Stimulated activated CD8-positive, alpha-beta memory T cell treated with anti-CD3 and anti-CD28 coated beads, Interleukin-2, amount 100 ng/mL, for 48 hours (primary cell): ENCODE measurements at places on chromosomes 3 and 15.

DNA sequence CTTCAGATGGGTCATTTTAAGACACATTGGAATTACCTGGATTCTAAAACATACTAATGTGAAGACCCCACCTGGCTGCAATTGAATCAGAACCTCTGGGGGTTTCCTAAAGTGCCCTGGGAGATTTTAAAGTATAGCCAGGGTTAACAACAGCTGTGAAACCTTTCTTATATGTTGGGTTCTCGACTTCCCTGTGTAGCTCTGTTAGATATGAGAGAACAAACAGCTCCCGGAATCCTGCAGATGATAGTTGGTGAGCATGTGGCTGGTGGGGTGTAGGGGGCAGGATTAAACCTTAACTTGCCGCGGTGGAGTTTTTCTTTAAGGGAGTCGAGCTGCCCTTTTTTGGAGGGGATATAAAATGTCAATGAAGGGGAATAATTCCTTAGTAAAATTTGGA lies 12.1 kb downstream of the PLCL2 start:
- DNase-seq: no peak

DNA sequence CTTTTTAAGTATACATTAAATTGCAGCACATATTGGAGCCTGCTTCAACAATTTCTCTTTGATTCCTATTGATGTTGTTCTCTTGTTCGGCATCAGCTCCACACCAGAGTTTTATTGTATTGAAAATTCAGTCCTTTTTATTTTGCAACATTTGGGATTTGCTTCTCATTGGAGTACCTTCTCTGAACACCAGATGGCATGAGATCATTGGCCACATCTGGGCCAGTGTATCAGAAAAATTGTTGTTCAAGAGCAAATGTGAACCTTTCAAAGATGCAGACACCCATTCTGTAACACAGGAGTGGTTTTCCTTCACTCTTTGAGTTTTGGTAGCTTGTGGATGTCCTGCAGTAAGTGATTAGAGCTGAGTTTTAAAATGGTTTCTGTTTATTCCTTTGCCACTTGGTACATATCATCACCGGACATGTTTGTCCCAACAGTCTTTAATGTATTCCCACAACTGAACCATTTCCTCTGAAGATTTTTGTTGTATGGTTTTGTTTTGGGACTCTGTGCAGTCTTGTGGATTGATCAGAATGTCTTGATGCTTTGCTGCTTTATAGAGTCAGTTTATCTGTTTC lies 96.1 kb downstream of the MCTP2 start:
- no peak for DNase-seq

- DNase-seq: no peak
These were observed 180.7 kb upstream of the SMAD3 start for GRCh38 chr15:66884661-66885237.

GRCh38 chr3:125356140-125357026 lies 18.7 kb downstream of the ZNF148 start:
- DNase-seq: no peak

- no peak for DNase-seq
These were observed 300.4 kb upstream of the RASGRP1 start for GRCh38 chr15:38864827-38865581.

DNA sequence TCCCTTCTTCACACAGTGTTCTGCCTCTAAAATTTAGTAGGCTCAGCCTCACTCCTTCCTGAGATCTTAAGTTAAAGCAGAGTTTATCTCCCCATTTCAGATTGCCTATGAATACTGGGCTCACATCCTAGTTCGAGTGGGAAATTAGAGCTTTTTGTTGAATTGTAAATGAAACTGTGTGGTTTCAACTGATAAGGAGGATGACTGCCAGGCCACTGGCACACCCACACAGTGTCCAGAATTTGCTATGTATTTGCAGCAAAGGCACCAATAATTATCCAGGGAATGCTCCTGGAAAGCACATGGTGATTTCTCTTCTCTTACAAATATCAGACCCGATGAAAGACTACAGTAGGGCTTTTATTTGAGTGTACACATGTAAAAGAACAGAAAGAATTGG lies 308.1 kb upstream of the COL8A1 start:
- DNase-seq: no peak

DNA sequence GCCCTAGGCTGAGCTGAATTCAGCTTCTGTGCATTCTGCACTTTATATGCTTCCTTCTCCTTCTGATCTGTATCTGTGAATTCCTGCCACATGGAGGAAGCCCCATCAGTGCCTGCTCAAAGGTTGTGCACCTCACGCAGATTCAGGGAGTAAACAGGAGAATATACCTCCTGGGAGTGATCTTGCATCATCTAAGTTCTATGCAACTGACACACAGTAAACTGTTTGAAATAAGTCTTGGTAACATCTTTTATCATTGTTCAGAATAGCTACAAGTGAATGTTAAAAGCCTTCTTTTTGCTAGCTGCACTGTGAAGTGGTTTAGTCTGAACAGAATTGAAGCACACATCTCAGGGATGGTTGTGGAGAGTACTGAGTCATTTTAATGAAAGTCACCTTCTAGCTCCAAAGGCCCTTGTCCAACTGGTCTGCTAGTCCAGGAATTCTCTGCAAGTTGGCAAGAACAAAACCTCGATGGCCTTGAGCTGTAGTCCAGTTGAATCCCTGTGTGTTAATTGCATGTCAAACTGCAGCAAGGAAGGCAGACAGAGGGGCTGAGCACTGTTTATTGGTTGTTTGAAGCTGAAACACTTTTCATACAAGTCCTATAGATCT lies 215.0 kb downstream of the WNT5A start:
- DNase-seq: no peak

DNA sequence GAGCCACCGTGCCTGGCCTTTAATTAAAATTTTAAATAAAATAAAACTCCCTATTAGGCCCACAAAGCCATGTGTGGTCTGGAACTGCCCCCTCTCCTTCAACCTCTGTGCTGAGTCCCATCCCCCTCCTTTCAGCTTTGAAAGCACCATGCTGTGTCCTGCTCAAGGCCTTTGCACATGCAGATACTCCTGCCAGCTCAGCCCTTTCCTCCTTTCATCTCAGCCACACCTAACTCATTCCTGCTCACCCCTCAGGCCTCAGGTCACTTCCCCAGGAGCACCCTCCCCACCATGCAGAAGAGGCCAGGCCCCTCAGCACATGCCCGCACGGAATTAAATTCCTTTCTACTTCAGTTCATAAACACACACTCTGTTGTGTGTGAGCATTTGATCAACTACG lies 28.1 kb downstream of the ATRIP start:
- no peak for DNase-seq

GRCh38 chr3:8665407-8665896 lies 20.9 kb upstream of the SSUH2 start:
- DNase-seq: no peak

- DNase-seq: no peak
These were observed 3.4 kb upstream of the DGKG start for GRCh38 chr3:186365202-186365974.

DNA sequence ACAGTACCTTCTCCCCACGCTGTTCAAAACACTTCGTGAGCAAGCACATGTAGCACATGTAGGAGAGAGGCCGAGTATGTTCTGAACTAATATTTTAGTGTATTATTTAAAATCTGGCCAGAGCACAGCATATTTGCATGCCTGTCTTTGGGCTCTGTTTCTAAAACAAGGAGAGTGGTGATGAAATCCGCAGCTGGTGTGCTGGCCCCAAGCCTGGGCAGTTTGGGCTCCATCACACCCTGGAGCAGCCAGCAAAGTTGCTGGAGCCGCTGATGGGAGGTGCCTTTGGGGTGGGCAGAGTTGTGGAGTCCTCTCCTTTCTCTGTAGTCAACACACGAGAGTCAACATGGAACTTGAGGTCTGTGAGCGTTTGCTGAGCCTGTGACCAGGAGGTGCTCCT lies 116.6 kb downstream of the SLCO3A1 start:
- DNase-seq: no peak

DNA sequence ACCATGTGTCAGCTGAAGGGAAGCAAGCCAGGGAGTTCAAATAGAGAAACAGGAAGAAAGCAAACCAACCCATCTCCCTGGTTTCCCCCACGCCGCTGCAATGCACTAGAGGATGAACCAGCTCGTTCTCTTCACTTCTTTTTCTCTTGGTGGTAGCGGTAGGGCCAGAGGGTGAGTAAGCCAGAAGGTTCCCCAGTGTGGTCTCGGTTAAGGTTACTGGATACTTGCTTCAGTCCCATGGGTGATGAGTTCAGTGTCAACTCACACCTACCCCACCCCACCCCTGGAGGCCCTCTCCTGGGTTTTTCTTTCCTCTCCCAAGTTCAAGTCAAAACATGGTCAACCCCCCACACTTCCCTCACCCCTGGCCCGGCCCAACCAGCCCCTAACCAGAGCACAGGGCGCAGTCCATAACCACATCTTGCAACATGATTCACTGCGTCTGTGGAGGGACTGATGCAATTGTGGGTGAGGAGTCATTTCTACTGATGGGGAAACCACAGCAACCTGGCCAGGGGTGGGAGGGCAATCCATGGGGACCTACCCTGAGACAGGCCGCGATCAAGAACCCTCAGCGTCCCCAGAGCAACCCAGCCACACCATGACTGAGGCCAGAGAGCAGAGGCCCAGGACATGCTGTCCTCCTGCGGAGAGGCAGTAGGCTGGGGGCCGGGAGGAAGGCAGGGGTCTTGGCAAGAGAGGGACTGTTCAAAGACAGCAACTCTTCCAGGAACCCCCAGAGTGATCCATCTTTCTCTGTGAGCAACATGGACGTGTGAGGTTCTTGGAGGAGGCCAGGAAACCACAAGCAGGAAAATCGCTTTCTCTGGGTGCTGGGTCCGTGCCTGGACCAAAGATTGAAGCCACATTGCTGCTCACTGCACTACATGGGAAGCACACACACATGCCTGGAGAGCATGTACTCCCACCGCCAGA lies 276.6 kb downstream of the UACA start:
- DNase-seq: peak; percentile 74
